ENCODE measurements at places on chromosomes 7 and 10. TPM values are rescaled to one million over a fixed set of nuclear protein-coding genes. Genes with fewer than 3 reads are reported as not detected.

GRCh38 chr7:122896509-122896908, 10.2 kb upstream of the CADPS2 start:
- DNase-seq, result no peak

DNA sequence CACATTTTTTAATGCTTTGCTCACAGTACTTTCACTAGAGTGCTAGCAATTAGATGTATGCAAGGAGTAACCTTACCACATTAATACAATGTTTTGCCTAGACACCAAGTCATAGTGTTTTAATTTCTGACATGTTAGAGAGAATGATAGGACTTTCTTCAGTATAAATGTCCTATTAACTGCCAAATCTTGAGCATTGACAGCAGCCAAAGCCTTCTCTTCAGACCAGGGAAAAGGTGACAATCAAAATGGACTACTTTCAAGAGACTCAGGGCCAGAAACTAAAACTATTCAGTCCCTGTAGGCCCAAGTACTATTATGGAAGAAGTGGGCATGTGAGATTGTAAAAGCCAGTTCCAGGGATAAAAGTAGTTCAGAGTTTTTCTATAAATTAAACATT, 201.4 kb upstream of the PCDH15 start:
- DNase-seq, result no peak

The MBL2 gene
- polyA plus RNA-seq, result not detected

DNA sequence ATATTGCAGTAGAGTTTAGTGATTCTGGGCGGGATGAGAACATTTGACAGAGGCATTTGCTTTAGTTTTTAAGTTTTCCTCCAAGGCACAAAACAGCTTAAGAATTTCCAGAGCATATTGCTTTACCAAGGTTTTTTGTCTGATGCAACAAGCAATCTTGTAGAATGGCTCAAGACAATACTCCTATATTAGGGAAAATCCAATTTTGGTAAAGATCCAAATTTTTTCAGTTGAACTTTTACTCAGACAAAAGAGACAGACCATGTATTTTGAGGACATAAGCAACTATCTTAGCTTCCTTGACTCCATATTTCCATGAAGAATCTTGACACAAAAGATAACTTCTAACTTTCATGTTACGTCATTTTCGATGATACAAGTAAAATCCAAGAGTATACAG, 92.3 kb upstream of the NANOS1 start:
- no peak for DNase-seq

- DNase-seq, result no peak
Observed at GRCh38 chr10:15208221-15208620, 39.7 kb upstream of the NMT2 start.

The ACSL5 gene
- 5.9 TPM for polyA plus RNA-seq

The OR2A5 gene
- polyA plus RNA-seq, result not detected

GRCh38 chr10:105658696-105659095, 1017.6 kb downstream of the SORCS3 start:
- DNase-seq, result no peak

The PIP gene
- not detected for polyA plus RNA-seq

GRCh38 chr7:15007507-15007906, 105.0 kb upstream of the DGKB start:
- no peak for DNase-seq

The PCLO gene
- 7.5 TPM for polyA plus RNA-seq

GRCh38 chr10:125123476-125124114, 36.8 kb downstream of the CTBP2 start:
- DNase-seq, result no peak

- DNase-seq, result no peak
Observed at GRCh38 chr10:29064680-29065079, 224.2 kb upstream of the LYZL1 start.

DNA sequence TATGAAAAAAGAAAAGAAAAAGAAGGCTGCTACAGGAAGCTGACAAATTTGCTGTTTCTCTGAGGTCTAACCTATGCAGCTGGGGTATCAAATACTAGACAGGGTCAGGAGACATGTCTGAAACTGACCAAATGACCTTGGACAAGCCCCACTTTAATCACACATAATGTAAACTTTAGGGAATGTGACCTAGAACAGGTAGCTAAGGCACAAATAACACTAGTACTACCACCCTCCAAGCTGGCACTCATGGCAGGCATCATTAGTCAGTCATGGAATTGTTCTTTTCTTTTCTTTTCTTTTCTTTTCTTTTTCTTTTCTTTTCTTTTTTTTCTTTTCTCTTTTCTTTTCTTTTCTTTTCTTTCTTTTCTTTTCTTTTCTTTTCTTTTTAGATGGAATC, 250.4 kb downstream of the KCNMA1 start:
- DNase-seq, result no peak

DNA sequence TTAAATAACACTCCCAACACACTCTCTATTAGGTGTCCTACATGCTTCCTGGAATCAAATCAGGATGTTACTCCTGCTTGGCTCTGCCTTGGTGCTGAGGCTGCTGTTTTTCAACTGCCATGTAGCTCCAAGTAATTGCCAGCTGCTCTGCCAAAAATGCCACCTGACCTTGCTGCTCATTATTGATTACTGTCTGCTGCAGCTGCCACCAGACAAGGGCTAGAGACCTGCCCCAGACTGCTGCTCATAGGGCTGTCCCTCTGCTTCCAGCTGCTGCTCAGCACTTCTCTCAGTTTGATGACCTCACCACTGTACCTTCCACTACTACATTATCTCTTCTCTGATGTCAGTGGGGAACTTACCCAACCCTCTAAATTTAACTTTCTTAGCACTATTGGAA, 102.5 kb downstream of the PCLO start:
- no peak for DNase-seq

DNA sequence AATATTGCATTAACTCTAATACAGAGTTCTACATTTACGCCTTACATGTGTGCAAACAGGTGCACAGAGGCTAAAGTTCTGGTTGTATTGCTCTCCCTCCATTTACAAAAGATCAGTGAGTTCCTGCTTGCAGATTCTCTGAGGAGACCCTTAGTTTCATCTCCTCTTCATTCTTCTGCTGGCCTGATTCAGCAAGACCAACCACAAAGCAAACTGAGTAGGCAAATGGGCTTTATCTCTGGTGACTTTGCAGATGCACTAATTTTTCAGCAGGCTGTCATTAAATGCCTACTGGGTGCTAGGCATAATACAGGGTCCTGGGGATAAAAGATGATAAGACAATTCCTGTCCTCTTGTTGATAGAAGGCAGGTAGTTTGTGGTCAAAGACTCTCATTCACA, 56.4 kb downstream of the MET start:
- no peak for DNase-seq

The SNX13 gene
- 52.4 TPM for polyA plus RNA-seq

- DNase-seq, result no peak
Observed at GRCh38 chr7:119572132-119572531, 700.8 kb upstream of the KCND2 start.

DNA sequence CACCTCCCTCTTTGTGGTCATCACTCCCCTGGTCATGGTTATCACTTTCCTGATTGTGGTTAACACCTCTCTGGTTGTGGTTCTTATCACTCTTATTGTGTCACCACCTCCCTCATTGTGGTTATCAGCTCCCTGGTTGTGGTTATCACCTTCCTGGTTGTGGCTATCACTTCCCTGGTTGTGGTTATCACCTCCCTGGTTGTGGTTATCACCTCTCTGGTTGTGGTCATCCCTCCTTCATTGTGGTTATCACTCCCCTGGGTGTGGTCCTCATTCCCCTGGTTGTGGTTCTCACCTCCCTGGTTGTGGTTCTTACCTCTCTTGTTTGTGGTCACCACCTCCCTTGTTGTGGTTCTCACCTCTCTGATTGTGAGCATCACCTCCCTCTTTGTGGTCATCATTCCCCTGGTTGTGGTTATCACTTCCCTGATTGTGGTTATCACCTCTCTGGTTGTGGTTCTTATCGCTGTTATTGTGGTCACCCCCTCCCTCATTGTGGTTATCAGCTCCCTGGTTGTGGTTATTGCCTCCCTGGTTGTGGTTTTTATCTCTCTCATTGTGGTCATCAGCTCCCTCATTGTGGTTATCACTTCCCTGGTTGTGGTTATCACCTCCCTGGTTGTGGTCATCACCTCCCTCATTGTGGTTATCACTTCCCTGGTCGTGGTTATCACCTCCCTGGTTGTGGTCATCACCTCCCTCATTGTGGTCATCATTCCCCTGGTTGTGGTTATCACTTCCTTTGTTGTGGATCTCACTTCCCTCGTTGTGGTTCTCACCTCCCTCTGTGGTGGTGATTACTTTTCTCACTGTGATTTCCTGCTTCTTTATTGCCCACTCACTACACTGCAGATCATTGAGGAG, 106.7 kb downstream of the GPR26 start:
- no peak for DNase-seq

The CRHR2 gene
- 0.13 TPM for polyA plus RNA-seq

- DNase-seq, result no peak
Observed at GRCh38 chr10:11838298-11838852, 15.2 kb downstream of the PROSER2 start.

DNA sequence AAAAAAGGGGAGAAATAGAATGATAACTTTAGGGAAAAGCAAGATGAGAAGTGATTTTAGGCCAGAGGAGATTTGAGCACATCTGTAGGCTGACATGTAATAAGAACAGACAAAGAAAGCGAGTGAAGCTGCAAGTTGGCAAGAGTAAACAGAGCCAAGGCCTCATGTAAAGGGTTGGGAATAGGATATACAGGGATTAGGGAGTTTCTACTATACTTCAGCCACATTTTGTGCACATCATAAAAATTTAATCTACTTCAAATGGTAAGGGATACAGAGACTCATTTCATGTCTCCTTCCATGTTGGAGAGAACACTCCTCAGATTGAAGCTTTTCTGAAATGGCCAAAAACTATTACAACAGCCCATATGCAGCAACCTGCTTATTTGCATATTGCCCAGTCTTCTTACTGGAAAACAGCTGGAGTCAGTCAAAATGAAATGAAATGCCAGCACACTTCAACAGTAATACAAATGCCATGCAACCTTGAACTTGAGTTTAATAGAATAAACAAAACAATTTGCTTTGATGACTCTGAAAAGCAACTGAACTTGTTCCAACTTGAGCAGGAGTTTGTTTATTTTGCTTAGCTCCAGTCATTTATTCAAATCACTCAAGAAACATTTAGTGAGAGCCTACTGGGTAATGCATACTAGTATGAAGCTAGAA, 49.9 kb downstream of the NRCAM start:
- no peak for DNase-seq

- DNase-seq, result no peak
Observed at GRCh38 chr10:55740110-55740509, 620.9 kb downstream of the ZWINT start.

- no peak for DNase-seq
Observed at GRCh38 chr7:149286811-149287400, 24.9 kb downstream of the ZNF783 start.

The TBX20 gene
- polyA plus RNA-seq, result not detected

DNA sequence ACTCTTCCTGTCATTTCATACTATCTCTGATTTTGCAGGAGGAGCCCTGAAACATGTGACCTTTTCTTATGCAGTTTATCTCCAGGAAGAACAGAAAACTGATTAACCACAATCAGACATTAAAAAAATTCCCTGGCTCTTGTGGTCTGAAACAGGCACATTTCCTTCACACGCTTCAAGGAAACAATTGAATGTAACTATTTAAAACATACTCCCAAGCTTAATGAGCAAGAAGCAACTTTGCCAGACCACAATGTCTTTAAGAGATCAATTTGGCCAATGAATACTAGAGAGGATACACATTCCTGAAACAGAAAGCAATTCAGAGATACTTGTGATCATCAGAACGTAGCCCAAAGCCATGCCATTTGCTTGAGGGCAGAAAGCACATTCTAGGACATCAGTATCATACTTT, 65.8 kb downstream of the PIP4K2A start:
- no peak for DNase-seq

The CCDC172 gene
- polyA plus RNA-seq, result not detected

DNA sequence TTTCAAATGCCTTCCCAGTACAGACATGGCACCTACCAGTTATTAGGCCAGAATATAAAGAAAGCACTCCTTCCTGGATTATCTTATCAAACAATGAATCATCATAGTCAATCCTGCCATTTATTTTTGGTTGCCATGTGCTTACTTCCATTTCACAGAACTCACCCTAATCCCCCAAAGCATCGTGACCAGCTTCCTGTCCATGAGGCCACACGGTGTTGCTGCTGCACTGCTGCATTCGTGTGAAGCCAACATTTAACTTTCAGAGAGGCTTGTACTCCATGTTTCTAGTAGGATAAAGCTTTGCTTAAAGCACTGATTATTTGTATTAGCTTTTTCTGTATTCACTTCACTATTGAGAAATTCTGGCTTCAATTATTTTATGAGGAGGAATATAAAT, 14.4 kb downstream of the COL28A1 start:
- DNase-seq, result no peak

Measured in left renal pelvis (tissue), 4 donors.